ENCODE measurements at places on chromosomes 13 and 19.

DNA sequence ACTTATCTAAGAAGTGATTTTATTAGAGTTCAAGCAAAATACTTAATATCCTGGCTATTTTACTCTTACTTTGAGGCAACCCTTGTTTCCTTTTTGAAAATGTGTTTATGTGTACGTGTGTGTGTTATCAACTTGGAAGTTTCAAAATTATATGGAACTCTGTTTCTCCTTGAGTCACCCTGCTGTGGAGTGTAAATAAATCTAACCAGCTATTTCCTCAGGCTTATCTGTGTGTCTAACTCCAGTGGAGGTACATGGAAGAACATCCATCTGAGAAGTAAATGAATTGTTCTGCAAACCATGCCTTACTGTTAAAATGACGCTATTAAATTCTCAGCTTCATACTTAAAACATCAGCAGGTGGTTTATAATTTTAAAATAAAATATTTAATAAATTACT, 583.4 kb upstream of the SLITRK5 start:
- no peak for DNase-seq

- peak; percentile 97 for DNase-seq
These were observed 862 bp upstream of the VASP start for GRCh38 chr19:45506246-45506988.

DNA sequence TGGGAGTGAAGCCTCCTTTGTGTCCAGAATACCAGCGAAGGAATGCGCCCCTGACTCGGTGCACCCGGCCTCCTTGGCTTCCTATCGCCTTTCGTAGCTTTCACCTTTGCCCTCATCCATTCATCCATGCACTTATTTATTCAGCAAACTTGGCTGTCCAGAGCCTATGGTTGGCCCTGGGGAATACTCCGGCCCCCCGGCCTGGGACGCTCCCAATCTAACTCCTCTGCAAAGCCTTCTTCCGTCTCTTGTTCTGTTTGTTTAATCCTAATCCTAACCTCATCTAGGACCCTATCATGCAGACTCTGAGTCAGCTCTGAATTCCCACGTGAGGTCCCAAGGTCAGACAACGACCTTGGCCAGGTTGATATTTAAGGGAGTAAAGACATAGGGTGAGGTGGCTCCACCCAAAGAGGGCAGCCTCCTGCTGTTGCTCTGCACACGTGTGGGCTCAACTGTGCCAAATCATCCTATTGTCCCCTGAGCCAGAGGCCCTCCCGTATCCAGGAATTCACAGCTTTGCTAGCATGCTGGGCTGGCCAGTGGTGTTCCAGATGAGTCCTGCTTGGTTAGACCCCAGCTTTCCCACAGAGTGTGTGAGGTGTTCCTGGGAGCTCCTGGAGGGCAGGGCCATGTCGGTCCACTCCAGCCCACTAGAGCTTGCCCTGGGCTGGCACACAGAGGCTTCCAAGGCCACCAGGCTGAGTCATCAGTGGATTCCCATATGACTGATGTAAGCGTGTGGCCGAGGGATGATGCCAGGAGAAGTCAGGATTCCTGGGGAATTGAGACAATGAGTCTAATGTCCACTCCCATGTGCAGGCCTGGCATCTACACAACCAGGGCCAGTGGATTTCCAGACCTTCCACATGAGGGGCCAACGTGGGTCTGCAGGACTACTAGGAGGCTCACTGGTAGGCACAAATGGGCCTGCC, 6.5 kb upstream of the CCNE1 start:
- DNase-seq = no peak

- no peak for DNase-seq
These were observed 1494.9 kb upstream of the MIR17HG start for GRCh38 chr13:89852570-89852969.

DNA sequence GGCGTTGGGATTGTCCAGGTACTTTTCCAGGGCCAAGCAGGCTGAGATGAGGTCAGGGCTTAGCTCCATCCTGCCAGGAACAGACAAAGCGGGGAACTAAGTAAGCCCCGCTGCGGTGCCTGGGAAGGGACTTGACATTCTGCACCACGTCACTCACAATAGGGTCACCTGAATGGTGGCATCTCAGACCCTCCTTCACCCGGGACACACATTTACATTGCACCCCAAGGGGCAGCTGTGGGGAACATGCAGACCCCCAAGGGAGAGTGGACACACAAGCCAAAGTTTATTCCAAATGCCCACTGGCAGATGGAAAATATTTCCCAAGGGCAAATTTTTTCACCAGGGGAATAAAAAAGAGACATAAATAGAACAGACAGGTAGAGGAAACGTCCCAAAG, 20.3 kb upstream of the SPC24 start:
- no peak for DNase-seq

DNA sequence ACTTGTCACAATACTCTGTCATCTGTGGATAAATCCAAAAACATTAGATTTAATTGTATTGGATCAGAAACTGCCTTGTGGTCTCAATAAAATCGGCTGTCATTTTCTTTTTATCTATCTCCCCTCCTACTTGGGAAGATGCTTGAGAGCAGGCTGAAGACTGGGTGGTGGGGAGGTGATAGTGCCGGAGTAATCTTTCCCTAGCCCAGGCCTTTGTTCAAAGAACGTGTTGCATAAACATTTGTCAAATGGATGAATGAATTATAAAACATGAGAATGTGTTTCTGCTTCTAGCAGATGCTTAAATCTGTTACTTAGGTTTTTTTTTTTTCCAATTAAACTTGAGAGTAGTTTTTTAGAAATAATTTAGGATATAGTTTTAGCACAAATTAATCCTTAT, 49.9 kb downstream of the DNAJC3 start:
- no peak for DNase-seq

- no peak for DNase-seq
These were observed 1.7 kb upstream of the ZNF865 start for GRCh38 chr19:55603581-55604292.

GRCh38 chr13:101896541-101896940, 444.1 kb downstream of the ITGBL1 start:
- no peak for DNase-seq

DNA sequence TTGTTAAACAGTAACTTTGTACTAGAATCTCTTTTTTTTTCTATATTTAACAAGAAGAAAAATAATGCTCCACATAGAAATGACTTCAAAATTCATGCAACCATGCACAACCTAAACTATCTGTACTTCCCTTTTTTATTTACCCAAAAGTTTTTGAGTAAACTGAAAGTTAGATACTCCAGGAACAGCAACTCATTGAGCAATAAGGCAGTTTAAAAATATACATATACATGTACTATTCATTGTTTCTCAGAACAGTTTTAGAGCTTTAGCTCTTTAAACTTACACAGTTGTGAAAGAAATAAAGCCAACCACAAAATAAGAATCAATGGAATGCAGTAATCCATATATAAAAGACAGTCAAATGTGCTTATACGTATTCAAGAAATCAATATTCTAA, 39.2 kb downstream of the MTMR6 start:
- DNase-seq = no peak

Measured in activated CD4-positive, alpha-beta T cell treated with anti-CD3 and anti-CD28 coated beads, Interleukin-2, Interleukin-4, amounts not matched to agents 100 ng/mL and 50 ng/mL, durations not matched to agents 16 hours and 8 hours (primary cell).